ENCODE measurements at places on chromosomes 6 and 20.

GRCh38 chr6:36697481-36697903 is at the start of gene RAB44:
RAB44 (plus strand) TSS chr6:36697826; CDS start chr6:36704236, 6,410 bp downstream.
- DNase-seq, result no peak

DNA sequence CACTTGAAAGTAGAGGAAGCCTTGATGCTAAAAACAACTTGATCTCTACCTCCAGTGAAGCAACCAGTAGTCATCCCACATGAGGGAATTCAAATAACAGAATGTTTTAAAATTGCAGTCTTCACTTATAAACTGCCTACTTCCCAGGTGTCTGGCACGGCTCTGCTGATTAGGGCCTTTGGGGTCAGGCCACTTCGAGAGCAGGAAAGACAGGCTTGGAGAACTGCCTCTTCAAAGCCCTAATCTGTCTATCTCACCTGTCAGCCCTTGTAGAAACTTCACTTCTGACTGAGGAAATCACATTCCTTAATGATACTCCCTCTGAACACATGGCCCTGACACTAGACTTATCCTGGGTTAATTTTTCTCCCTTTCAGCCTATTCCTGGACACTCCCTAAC is 458.6 kb downstream of the TENT5A start:
- no peak for DNase-seq

- peak; percentile 86 for DNase-seq
Measured at GRCh38 chr6:133921249-133921859, 31.7 kb upstream of the TBPL1 start.

GRCh38 chr6:108363113-108363512 is 68.3 kb downstream of the AFG1L start:
- DNase-seq, result no peak

- no peak for DNase-seq
Measured at GRCh38 chr6:129498541-129498940, 211.4 kb downstream of the ARHGAP18 start.

DNA sequence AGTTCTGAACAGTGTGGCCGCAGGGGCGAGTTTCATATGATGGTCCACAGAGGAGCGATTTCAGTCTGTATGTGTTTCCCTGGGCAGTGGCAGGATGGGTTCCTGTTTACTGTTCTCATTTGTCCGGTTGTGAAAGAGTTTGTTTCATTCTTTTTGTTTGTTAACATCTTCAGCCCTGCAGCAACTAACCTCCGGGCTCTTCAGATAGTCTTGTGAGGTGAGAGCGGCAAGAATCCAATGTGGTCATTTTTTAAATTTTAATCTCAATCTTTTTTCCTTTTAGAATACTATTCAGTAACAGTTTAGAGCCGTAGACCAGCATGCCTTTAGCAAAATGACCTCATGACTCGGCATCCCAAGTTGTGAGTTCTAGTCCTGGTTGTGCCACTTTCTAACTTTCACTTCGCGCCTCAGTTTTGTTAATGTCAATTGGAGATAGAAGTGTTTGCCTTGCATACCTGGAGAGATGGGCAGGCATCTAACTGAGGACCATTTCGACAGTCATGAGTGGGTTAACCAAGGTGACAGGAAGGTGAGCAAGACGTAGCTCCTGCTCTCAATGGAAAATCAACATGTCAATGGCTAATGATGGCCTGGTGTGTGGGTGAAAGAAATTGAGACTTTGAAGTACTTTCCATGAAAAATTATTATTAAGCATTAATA is 38.5 kb upstream of the PXDC1 start:
- no peak for DNase-seq

DNA sequence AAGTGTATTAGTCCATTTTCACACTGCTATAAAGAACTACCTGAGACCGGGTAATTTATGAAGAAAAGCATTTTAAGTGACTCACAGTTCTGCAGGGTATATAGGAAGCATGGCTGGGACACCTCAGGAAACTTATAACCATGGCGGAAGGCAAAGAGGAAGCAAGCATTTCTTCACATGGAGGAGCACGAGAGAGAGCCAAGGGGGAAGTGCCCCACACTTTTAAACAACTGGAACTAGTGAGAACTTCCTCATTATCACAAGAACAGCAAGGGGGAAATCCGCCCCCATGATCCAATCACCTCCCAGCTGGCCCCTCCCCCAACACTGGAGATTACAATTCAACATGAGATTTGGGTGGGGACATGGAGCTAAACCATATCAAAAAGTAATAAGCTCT is 28.3 kb upstream of the B3GAT2 start:
- DNase-seq, result no peak

DNA sequence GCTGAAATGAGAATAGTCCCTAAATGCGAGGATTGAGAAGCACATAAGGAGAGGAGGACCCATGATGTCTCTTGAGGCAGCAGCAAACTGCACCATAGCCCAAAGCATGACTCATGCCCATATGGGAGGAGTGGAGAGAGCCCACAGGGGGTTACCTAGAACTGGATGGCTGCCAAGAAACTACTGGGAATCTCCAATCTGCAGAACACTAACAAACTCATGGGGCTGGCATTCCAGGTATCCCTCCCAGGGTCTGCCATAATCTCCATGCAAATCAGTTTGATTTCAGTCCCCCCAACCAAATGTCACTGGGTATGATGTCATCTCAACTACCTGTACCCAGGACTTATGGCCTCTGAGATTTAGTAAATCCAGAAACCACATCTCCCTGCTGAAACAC is 410.5 kb downstream of the PTPRT start:
- DNase-seq, result no peak

GRCh38 chr6:44002067-44002592 is 125.1 kb downstream of the MRPL14 start:
- DNase-seq, result no peak

Data from NCI-H526 (cell line).